T1000 (cell line): ENCODE measurements at places on chromosomes 2 and 18.

- DNase-seq, result no peak
These were observed 55.0 kb upstream of the PEX13 start for GRCh38 chr2:60962528-60962927.

- no peak for DNase-seq
These were observed 124.2 kb downstream of the AGAP1 start for GRCh38 chr2:235618039-235618438.

GRCh38 chr18:79510731-79511241, 115.1 kb downstream of the NFATC1 start:
- no peak for DNase-seq

GRCh38 chr2:140891614-140892212, 1239.1 kb downstream of the LRP1B start:
- DNase-seq, result no peak

DNA sequence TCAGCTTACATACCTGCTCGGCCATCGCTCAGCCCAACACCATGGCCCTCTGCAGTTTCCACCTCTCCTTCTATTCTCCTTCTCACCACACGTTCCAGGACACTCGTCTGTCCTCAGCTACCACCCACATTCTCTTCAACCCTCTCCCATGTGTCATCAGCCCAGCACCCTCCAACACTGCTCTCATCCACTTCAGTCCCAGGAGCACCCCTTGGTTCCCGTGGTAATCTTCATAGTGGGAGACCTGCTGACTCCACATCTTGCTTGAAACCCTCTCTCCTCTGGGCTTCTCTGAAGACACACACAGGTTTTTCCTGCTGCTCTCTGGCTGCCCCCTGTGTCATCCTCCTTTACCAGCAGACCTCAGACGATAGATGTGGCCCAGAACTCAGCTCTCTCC, 228.7 kb downstream of the GBX2 start:
- no peak for DNase-seq

DNA sequence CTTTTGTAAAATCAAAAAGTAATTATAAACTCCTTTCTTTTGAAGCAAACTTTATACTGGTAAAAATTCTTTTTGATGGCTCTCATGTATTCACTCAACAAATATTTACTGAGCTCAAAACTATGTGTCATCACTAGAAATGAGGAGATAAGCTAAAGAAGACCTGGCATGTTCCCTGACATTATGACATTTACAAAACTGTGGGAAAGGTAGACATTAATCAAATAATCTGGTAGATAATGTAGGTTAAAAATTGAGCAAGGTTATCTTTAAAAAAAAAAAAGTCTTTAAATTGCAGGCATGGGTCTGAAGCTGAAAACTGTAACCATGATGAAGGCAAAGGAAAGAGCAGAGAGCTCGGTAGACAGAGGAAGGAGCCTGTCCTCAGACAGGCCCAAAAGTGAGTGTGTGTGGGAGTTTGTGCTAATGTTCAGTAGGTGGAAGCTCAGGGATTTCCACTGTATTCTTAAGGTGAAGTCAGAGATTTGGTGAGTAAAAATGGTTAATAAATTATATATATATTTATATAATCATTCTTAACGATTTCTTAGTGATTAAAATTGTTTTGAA, 612.9 kb downstream of the LRP1B start:
- no peak for DNase-seq

DNA sequence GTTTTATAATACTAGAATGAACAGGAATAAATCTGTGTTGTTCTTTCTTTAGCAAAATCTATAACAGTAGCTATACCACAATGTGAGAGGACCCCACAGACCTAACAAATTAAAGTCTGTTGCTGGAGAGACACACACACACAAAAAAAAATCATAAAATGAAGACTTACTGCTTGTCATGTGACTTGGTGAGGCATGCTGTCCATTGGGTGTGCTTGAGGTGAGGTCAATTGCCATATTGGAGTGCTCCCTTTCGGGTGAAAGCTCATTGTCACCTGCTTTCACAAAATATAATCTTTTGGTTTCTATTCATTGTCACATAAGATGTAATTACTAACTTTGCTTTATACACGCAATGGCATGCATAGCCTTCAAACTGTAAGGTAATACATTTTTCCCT, 3.9 kb downstream of the IKZF2 start:
- no peak for DNase-seq

GRCh38 chr2:23924589-23925359, 2.1 kb downstream of the ATAD2B start:
- no peak for DNase-seq
